ENCODE measurements at places on chromosomes 16 and 17.

GRCh38 chr17:19977293-19978208 is at the start of gene AKAP10:
Gene AKAP10 (minus strand): TSS chr17:19977828. CDS start chr17:19977679, 149 bp downstream.
- peak; percentile 97 for DNase-seq

DNA sequence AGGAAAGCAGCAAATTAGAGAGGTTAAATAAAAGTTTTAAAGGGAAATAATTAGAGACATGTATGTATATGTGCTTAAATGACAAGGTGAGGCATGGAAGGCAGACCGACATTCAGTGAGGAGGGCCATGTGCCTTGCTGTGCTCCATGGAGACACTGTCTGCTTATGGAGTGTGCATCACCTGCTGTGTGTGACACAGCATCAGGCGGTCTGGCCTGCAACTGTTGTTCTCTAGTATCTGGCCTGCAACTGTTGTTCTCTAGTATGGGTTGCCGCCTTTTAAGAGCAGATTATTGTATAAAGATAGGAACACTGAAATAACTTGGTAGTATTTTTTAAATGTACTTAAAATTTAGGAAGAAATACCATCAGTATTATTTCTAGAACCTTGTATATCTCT is 225.1 kb downstream of the LGALS9B start:
- DNase-seq = no peak

- DNase-seq = no peak
Observed at GRCh38 chr16:73418691-73419090, 370.8 kb upstream of the ZFHX3 start.

- DNase-seq = no peak
Observed at GRCh38 chr16:424623-425081, 797 bp upstream of the RAB11FIP3 start.

DNA sequence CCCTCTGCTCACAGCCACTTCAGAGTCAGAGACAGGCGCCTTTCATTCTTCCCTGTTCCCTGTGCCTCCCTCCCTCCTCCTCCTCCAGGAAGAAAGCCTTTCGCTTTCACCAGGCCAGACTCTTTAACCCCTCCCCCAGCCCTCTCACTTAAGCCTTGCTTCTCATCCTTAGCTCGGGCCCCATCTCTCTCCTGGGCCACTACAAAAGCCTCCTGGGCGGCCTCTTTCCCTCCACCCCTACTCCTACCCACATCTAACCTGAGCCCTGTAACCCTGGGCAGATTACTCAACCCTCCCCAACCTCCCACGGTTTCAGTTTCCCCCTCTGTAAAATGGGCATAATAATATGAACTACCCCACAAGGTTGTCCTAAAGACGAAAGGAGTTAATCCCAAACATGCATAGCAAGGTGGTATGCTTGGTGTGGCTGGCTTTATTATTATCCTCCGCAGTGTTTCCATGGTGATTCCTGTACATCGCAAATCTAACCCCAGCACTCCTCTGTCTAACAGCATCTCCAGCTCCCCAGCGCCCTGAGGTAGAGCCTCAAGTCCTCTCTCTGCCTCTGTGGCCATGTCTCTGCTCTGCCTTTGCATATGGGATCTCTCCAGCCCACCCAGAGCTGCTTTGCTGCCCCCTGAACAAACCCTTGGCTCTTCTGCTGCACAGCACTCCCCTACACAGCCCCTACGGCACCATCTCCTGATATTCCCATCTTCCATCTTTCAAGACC is 17.7 kb downstream of the PIMREG start:
- no peak for DNase-seq

DNA sequence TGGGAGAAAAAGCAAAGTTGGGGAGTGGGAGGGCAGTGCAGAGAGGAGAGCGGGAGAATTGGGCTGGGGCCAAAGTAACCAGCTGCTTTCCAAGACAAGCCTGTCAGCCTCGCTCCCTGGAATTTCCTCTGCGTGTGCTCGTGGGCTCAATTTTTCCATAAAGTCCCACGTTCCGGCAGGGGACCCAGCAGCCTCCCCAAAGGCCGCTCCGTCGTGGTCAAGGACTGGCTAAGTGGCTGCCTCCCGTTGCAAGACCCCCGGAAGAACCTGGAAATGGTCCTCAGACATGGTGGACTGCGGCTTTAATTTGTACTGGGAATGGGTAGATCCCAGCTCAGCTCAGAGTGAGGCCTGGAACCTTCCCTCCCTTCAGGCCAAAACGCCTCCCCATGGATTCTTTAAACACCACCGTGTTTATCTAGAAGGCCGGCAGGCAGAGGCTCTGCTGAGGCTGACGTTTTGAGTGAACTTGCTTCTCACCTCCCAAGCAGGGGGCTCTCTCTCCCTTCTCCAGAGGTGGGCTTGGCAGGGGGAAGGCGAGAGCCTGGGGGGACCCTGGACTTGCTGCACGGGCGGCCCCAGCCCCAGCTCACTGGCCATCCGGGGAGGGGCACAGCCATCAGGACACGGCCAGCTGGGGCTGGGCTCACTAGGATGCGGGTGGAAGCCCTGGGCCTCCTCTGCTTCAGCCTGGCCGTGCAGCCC is 190.0 kb downstream of the C16orf95 start:
- peak; percentile 74 for DNase-seq

GRCh38 chr17:8830141-8830540 is 31.0 kb upstream of the MFSD6L start:
- no peak for DNase-seq

DNA sequence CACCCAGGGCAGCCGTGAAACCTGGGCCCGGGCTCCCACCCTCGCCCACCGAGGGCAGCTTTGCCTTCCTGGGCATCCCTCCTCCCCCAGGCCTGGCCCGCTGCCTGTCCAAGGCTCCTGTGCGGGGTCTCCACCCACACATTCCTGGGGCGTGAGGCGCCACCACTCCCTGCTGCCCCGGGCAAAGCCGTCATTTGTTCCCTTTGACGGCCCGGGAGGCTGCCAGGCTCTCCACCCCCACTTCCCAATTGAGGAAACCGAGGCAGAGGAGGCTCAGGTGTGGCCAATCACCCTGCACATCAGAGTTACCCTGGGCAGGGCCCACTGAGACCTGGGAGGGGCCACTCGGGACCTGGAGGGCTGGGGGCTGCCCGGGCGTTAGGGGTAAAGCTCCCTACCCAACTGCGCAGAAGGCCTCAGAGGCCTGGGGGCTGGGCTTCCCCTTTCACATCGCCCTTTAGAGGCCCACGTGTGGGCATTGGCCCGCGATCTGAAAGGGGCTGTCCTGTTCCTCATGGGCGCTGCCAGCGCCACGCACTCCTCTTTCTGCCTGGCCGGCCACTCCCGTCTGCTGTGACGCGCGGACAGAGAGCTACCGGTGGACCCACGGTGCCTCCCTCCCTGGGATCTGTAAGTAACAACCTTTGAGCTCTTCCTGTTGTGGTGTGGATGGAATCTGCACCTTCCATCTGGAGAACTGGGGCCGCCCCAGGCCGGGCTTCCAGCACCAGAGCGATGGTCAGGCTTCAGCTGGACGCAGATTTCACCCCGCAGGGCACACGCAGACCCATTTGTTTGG is at the start of gene MSLN:
Gene MSLN, plus strand, starts transcription at position 190 of the 799 bp plus-strand sequence. CDS start 1,947 bp downstream, outside the sequence.
- DNase-seq = no peak

DNA sequence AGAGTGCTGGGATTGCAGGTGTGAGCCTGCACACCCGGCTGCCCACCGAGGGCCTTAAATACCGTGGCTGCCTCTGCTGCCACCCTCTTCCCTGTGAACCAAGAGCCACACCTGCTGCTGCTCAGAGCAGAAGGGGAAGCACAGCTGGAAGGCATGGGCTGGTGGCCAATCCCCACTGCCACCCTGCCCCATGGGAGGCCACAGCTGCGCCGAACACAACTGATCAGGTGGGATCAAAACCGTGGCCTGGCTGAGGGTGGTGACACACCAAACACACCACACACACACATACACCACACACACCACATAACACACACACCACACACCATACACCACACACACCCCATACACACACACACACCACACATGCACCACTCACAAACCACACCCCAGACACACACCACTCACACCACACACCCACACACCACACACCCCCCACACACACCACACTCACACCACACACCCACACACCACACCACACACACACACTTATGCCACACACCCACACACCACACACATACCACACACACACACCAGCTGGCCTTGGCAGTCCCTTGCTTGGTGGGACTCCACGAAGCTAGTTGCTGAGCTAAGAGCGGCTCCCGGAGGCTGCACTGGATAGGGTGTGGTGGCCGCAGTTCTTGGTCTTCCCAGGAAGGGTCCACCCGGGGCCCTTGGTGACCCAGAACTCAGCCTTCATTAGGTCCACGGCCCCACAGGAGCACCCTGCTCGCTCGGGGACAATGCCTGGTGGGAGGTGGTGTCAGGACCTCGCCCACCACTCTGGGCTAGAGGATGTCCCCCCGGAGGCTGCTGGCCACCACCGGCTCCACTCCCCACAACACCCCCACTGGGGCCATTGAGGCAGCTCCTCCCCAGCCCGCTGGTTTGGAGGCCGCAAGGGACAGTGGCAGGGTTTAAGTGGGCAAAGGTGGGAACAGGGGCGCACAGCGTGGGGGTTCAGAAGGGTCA is 14.9 kb downstream of the CEP131 start:
- no peak for DNase-seq

GRCh38 chr17:21199311-21199710 is 14.7 kb downstream of the TMEM11 start:
- DNase-seq = no peak

- no peak for DNase-seq
Observed at GRCh38 chr17:5745111-5745813, 161.0 kb upstream of the NLRP1 start.

- DNase-seq = no peak
Observed at GRCh38 chr16:1287982-1288670, 21.3 kb upstream of the UBE2I start.

DNA sequence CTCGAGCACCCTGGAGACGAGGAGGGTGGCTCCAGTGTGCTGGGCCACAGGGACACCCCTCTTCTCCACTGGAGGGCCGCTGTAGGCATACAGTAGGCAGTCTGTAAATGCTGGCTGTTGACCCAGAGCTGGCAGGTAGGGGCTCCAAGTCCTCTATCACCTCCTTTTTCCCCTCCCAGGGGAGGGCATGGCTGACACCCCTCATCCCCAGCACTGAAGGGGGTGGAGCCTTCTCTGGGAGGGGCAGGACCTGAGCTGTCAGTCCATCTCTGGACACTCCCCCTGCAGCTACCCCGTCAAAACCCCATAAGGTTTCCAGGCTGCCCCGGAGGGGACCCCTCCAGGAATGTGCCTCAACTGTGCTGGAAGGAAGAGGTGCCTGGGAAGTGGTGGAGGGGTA is 2.4 kb downstream of the KCNJ12 start:
- no peak for DNase-seq

GRCh38 chr17:50794361-50794760 is 27.0 kb upstream of the ANKRD40CL start:
- DNase-seq = no peak

DNA sequence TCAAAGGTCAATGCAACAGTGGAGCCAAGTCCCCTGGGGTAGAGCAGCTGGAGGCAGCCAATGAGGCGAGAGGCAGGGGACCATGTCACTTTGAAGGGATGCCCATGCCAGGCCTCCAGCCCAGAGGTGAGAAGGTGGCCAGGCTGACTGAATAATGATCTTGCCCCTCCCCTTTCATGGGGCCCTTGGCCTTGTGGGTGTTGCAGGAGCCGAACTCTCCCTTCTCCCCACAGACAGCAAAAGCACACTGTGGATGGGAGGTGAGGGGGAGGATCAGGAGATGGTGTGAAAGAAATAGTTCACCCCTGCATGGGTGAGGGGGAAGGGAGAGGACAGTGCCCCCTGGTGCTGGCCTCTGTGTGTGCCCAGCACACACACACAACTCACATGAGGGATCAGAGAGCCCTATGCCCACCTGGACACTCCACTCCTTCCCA is 15.8 kb upstream of the TBX21 start:
- no peak for DNase-seq

- no peak for DNase-seq
Observed at GRCh38 chr17:4566785-4567184, 6.4 kb upstream of the GGT6 start.

DNA sequence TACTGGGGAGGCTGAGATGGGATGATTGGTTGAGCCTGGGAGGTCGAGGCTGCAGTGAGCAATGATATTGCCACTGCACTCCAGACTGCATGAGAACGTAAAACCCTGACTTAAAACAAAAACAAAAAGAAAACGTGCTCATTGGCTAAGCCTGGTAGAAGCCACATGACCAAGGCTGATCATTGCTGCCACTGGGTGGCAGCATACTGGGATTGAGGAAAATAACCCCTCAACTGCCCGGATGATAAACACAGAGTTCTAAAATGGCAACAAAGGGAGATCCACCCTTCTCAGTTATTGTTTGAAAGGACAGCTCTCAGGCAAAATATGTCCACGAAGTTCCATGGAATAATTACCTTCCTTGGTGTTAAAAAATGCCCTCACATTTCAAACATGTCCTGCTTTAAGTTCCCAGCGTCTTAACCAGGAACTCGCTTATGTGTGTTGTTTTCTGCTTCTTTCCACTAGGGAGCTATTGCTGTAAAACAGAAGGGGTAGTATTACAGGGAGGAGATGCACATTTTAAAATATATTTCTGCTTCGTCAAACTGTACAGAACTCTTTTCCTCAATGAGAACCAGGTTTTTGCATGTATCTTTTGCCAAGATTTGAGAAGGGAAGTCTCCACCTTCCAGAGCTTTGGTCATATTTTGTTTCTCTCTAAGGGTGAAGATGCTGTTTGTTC is 675.3 kb downstream of the MAF start:
- no peak for DNase-seq

GRCh38 chr16:89420204-89420603 is 70.2 kb downstream of the ANKRD11 start:
- no peak for DNase-seq

DNA sequence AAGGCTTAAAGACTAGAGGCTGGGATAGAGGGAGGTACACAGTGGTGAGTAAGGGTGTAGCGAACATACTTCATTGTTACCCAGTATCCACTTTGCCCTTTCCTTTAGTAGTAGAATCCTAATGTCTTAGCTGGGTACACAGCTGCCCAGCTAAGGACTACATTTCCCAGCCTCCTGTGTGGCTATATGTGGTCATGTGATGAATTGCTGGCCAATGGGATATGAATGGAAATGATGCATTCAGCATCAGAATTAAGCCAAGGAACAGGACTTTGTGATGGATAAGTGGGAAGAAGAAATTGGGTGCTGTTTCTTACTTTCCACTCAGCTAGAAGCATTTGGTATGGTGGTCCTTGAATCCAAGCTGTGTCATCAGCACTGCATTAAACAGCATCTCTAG is 55.9 kb downstream of the FOXL1 start:
- no peak for DNase-seq

Measured in cardiac septum (tissue), 1 donor.